Activated T-cell treated with anti-CD3 and anti-CD28 coated beads for 24 hours (primary cell): ENCODE measurements at places on chromosomes 5 and 9.

DNA sequence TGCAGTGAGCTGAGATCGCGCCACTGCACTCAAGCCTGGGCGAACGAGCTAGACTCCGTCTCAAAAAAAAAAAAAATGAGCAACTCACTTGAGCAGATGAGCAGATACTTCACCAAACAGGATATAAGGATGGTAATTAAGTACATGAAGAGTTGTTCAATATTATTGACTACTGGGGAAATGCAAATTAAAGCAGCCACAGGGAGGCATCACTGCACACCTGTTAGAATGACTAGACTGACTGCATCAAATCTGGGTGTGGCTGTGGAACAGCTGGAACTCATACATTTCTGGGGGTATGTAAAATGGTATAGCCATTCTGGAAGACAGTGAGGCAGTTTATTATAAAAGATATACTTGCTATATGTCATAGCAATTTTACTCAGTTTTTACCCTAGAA is 93.0 kb downstream of the WNK2 start:
- DNase-seq, result no peak

DNA sequence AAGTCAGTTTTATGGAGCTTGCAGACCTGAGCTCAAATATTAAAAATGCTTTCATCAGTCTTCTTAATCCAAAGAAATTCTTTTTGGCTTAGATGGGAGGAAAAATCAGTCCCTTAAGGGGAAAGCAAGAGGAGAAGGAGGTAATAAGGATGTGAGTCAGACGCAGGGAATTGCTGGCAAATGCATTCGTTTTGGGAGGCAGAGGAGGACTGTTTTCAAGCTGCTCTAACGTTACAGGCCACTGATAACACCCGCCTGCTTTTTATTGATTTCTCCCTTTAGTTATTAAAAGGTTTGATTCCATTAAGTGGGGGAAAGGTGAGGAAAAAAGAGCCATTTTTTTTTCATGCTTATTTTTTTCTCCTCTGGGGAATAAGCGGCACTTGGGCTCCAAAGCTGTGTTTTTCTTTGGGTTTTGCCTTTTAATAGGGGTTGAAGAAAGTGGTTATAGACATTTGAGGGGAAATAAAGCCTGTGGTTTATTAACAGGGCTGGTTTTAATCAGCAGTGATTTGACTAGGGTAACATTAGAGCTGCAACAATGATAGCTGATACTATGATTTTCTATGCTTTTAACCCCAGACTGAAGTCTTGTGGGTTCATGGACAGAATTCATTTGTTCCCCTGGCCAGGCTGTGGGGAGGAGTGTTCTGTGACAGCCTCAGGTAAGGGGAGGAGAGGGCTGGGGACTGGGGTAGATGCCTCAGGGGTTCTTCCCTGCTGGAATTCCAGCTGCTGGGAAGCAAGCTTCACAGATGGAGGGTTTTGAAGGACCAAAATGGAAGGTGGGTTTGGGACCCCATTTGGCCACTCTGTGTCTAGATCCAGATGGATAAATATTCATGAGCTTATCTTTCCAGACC is 225.2 kb downstream of the GAS1 start:
- DNase-seq, result no peak

DNA sequence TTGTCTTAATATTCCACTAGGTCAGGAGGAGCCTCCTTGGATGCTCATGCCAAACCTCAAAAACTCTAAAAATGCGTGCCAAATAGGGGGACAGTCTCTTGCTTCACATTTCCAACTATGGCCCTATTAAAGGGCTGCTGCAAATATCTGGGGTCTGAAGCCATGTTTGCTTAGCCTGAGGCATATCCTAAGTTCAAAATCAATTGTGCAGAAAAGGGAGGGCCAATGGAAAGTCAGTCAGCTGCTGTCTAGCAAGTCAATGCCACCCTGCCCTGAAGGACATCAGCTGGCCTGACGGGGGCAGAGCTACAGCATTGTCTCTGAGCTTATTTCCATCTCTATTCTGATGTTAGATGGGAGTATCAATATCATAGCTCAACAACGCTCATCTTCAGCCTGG is 93.6 kb downstream of the SH3TC2 start:
- DNase-seq, result no peak

GRCh38 chr5:132295505-132296411 is 1.6 kb downstream of the SLC22A4 start:
- DNase-seq, result no peak

DNA sequence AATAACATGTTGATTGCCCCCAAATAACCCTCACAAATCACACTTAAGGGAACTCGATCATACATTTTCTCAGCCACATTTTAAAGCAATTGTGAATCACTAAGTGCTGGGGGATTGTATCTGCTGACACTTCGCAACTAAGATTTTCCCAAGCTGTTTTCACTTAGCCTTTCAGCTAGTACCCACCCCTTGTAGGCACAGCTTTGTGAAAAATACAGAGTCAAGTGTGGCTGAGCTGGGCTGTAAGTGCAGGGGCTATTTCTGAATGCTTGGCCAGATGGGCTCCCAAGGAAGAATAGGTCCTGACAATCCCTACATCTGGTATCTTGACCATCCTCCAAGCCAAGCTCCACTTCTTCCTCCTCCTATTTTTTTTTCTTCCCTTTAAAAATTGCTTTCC is 289.2 kb upstream of the NMUR2 start:
- DNase-seq, result no peak

GRCh38 chr5:135441350-135441831 is 5.8 kb downstream of the DCANP1 start:
- DNase-seq, result no peak

DNA sequence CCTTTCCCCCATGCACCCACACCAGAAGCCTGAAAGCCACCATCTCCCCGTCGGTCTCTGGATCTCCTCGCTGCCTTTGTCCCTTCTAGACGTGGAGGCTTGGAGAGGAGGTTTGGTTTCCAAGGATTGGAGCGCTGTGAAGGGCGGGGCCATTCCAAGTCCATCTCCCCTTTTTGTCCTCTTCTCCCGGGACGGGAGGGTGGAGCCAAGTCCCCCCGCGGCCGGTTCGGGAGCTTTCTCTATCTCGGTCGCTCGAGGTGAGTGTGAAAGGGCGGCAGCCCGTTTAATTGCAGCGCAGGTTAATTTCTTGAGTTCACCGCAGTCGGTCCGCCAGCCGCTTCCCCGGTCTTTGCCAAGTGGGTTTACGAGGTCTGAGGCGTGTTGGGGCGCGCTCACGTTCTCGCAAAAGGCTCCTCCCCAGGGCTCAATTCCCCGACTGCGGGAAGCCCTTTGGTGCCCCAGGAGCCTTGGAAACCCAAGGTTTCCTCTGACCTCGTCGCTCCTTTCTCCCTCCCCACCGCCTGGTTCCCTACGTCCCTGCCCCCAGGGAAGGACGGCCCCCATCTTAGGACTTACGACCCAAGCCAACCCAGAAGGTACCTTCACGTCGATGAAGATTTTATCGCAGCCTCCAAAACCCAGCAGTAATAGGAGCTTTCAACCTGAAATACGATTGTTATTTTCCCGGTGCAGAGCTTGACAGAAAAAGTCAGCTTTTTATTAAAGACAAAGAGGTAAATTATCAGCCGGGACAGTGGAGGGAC is 2.8 kb upstream of the ZNF462 start:
- DNase-seq, result no peak

GRCh38 chr9:130497139-130497538 is 52.4 kb downstream of the ASS1 start:
- no peak for DNase-seq

GRCh38 chr5:149652697-149653096 is 71.4 kb downstream of the ARHGEF37 start:
- no peak for DNase-seq

DNA sequence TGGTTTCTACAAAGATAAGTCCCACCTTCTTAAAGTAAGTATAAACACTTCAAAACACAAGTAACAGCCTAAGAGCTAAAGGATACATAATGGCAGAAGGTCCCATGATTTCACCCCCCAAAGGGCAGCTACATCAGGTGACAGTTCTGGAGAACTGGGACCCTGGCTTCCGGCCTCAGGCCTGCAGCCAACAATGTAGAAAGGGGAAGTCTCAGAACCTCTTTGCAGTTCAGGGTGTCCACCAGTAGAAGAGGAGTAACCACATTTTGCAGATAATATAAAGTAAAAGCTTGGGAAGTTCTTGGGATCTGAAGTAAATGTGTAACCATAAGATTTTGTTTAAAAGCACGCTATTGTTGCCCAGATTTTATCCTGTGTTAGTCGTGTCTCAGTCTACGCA is 267.4 kb upstream of the VLDLR start:
- no peak for DNase-seq

- DNase-seq, result no peak
Measured at GRCh38 chr9:25117791-25118190, 560.5 kb downstream of the TUSC1 start.

GRCh38 chr9:106532306-106533015 is 330.5 kb upstream of the ZNF462 start:
- no peak for DNase-seq

DNA sequence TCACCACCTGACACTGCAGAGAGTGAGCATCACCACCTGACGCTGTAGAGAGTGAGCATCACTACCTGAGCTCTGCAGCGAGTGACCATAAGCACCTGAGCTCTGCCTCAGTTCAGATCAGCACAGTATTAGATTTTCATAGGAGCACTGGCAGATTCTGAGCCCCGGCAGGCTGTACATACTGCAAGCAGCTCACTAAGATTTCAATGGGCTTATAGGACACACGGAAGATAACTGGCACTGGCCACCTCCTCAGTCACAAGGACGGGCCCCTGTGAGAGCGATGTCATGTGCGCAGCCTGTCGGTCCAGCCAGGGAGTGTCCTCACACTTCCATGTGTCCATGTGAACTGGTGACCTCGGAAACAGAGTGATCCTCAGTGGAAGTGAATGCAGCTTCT is 153.5 kb upstream of the IRX2 start:
- no peak for DNase-seq

- no peak for DNase-seq
Measured at GRCh38 chr5:153794327-153794726, 244.4 kb downstream of the FAM114A2 start.

- no peak for DNase-seq
Measured at GRCh38 chr5:150279330-150280020, 10.1 kb downstream of the CAMK2A start.
